ENCODE measurements at places on chromosomes 6 and 20.

DNA sequence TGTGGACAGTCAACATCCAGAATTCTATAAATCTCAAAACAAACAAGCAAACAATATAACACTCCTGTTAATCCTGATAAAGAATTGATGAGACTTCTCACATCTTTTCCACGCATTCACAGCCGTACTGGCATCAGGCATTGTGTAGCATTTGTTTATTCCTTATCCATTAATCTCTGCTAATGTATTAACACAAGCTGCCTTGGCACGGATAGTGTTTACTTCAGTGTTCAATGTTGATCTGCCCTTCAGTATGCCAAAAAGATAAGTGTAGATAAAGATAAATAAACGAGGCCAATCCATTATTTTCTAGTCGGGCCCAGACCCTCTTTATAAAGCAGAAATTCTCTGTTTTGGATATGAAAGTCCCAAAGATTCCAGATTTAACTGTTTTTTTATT is 16.1 kb downstream of the UFL1 start:
- no peak for DNase-seq

- peak; percentile 90 for DNase-seq
These were observed 40.2 kb upstream of the FAM50B start for GRCh38 chr6:3808759-3809514.

DNA sequence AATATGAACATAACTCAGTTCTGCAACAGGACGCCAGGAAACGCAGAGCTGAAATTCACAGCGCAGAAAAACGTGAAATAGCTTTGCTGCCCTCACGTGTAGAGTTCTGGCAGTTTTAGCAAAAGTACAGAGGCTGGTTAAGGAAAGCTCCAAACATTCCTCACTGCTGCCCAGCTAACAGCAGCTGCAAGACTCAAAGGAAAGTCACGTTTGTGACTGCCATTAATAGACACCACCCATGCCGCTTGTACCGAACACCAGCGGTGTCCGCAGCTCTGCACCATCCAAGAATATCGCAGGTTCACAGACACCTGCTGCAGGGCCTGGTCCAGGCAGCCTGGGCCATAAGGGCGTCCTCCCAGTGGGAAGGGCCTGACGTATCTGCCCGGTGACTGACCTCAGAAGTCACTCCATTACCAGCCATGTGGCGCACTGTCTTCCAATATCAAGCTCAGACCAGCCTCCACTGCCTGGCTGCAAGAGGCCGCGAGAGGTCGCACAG is 61.4 kb downstream of the WDR27 start:
- peak; percentile 17 for DNase-seq

DNA sequence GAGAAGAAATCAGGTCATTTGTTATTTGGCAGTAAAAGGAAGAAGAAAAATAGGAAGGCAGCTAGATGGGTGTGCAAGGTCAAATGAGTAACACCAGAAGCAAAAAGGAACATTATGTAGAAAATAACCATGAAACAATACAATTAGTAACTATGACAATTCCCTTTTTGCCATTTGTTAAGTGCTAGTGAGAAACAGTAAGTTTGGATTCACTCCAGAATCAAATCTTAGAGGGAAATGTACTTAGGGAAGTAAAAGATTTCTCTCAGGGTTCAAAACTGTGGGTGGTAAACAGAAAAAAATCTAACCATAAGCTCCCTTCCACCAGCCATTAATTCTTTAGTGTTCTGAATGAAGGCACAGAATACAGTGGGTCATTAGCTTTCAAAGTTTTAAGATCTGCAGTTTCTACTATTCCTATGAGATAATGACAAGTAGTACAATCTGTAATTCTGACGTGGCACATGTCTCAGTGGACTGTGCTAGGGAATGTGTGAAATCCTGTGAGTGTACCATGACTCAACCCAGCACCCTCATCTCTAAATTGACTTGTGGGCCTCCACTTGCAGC is 17.1 kb downstream of the REPS1 start:
- peak; percentile 95 for DNase-seq

- no peak for DNase-seq
These were observed 515.5 kb upstream of the NOX3 start for GRCh38 chr6:155970876-155971708.

DNA sequence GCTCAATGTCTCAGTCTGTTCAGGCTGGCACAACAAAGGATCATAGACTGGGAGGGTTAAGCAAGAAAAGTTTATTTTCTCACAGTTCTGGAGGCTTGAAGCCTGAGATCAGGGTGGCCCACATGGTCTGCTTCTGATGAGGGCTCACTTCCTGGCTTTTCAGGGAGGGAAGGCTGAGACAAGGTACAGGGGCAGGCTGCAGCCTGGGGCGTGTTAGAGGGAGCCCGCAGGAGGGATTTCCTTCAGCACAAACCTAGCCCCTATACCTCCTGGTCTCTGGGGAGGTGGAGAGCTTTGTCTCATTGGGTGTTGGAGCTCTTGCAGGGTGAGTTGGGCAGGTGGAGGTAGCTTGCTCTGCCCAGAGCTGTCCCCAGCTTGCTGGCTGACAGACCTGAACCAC is 81.1 kb upstream of the GPR6 start:
- DNase-seq, result no peak

DNA sequence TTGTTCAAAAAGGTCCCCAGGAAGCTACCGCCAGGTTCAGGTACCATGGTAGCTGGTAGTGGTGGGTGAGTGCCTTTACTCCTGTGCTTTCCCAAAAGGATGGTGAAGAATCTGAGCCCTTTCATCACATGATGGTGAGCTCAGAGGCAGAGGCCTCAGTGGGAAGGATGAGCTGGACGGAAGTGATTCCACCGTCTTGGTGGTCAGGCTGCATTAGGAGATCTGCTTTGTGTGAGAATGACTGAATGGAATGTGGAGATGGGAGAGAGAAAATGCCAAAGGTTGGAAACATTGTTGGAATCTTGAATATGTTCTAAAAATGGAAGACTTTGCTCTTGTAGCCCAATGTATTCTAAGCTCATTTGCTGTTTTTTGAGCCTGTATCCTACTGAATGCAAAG is 108.1 kb upstream of the SCP2D1 start:
- peak; percentile 97 for DNase-seq

All from IMR-90 (cell line).